ENCODE measurements at places on chromosomes 1 and 21.
A peak's percentile ranks its signal among the peaks of the same experiment; 100 is the strongest.

- peak; percentile 58 for DNase-seq
These were observed 1.2 kb downstream of the ABCB10 start for GRCh38 chr1:229557200-229557850.

GRCh38 chr1:216183454-216183853, 239.8 kb downstream of the USH2A start:
- peak; percentile 39 for DNase-seq

DNA sequence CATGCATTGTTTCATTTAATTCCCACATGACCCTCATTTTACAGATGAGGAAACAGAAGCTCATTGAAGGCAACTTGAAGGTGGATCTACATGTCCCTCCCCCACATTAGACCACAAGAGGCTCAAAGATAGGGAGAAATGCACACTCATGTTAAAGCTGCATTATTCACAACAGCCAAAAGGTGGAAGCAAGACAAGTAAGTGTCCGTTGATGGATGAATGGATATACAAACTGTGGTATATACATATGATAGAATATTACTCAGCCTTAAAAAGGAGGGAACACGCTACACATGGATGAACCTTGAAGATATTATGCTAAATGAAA, 149.7 kb upstream of the JUN start:
- peak; percentile 7 for DNase-seq

DNA sequence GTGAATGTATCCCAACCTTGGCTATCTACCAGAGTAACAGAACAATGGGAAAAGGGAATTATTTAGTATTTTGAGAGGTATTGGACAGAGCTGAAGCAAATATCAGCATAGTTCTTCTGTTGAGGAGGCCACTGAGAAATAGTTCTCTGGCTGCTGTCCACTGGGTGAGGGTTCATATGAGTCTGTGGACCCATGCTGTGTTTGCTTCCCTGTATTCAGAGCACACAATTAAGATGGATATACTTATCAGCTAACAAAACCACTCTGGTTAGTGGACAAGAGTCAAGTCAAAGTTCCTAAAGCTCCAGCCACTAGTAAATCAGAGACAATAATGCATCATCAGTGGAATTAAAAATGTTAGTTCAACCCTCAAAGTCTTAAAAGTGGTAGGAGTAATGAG, 66.1 kb downstream of the RGS18 start:
- DNase-seq, result no peak

DNA sequence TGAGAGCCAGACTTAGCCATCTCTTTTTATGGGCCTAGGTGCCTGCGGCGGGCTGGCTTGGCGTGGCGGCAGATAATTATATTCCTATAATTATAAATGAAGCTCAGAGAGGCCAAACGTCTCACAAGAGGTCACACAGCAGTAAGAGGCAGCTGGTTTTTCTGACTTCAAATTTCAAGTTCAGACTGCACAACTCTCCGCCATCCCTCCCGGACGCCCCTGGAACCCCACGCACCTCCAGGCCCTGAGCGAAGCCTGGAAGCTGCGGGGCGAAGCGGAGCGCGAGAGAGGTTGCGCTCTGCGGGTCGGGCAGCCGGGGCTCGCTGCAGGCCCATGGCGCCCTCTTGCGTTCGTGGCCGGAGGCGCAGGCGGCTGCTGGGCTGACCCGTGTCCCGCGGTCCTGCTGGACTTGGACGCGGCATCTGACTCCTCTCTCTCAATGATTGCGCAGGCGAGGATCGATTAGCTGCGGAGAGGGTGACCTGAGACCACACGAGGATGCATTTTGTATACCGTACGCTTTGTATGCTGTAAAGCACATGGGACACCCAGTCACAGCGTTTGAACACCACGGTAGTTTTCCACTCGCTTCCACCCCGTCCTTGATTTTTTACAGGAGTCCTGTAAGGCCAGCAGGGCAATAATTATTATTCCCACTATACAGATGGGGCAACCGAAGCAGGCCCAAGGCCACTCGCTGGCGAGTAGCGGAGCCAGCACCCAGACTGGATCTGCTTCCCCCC, 272.7 kb downstream of the FOXD2 start:
- DNase-seq, result peak; percentile 85

DNA sequence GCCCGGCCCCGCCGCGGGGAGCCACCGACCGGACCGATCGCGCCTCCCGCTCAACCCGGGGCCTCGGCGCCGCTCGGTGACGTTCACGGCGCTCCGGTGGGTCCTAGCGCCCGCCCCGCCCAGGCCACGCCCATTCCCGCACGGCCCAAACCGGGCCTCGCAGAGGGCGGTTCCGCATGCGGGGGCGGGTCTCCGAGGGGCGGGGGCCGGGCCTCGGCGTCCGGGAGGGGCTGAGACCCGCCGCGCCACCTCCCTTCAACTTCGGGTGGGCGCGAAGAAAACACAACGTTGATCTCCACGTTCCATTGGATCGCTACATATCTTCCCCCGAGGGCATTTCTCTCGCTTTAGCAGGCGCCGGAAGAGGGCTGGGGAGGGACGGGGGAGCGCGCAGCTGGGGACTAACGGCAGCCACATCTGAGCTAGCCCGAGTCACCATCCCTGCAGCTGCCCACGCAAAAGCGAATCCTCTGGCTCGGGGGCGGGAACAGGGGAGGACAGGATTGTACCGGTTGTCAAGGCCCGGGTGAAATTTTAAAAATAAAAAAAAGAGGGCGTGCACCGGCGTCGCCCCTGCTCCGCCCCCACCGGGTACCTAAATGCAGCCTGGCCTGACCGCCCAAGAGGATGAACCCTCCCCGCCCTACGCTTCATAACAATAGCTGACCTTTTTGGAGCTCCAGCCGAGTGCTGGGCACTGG, at the start of gene MAD2L2:
MAD2L2 (minus strand) TSS at position 78 of the 701 bp plus-strand sequence. CDS start 547 bp downstream, outside the sequence.
- peak; percentile 93 for DNase-seq

DNA sequence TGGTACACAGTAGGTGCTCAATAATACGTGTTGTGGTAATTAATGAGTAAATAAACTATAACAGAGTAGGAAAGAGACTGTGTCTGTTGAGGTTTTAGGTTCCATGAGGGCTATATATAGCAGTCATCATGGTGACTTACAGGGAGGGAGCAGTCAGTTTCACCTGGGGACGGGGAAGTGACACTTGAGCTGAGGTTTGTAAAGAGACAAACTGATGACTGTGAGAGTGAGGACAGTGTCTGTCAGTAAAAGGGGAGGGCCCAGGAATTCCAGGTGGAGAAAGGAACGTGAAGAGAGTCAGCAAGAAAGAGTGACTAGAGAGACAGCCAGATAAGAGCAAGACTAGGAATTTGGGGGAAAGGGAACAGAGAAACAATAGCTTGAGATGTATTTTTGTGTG, 30.2 kb downstream of the ABCA4 start:
- DNase-seq, result no peak

DNA sequence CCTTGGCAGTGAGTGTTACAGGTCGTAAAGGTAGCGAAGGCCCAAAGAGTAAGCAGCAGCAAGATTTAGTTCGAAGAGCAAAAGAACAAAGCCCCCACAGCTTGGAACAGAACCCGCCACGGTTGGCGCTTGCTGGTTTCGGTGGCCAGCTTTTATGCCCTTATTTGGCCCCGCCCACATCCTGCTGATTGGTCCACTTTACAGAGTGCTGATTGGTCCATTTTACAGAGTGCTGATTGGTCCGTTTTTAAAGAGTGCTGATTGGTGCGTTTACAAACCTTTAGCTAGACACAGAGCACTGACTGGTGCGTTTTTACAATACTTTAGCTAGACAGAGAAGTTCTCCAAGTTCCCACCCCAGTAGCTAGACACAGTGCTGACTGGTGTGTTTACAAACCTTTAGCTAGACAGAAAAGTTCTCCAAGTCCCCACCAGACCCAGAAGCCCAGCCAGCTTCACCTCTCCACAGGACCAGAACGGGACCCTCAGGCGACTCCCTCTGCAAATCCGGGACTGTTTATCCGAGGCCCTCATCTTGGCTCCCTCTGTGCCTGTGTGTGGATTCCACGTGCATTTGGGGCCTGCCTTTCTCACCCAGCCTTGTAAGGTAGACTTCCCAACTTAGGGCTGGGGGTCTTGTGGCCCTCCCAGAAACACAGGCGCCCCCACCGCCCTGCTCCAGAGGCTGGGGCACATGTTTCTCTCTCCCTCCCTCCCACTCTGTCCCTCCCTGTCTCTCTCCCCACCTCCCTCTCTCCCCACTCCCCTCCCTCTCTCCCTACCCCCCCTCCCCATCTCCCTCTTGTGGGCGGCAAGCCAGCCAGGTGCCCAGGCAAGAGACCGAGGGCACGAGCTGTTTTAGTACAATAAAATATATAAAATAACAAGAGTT, 12.6 kb downstream of the FTCD start:
- no peak for DNase-seq

DNA sequence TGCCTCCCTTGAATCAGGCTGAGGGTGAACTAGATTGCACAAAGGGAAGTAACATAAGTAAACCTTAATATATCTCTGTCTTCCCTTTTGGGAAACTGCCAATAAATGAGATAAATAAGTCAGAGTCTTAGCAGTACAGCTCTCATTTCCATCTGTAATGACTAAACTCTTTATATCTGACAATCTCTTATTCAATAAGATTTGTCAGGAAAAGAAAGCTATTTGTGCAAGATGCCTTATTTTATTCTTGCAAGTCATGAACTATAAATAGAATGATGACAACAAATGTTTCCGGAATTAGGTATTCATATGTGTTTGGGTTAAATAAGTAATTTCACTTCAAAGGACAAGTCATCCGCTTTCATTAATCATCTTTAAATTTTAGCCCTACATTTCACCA, 229.2 kb downstream of the PTGER3 start:
- peak; percentile 4 for DNase-seq

DNA sequence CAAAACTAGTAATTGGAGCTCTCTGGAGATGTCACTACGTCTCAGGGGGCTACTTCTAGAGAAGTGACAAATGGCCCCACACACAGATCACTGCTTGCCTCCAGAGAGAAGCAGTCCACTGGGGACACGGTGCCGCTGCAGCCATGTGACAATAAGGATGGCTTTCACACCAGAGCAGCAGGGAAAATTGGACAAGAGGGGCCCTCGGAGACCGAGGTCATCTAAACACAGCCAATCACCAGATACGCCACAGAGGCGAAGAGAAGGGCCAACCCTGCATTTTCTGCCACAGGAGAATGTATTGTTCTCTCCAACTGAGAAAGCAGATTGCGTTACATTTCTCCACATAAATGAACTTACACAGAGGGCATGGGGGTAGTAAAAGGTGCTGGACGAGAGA, 51.2 kb upstream of the TIAM1 start:
- no peak for DNase-seq

DNA sequence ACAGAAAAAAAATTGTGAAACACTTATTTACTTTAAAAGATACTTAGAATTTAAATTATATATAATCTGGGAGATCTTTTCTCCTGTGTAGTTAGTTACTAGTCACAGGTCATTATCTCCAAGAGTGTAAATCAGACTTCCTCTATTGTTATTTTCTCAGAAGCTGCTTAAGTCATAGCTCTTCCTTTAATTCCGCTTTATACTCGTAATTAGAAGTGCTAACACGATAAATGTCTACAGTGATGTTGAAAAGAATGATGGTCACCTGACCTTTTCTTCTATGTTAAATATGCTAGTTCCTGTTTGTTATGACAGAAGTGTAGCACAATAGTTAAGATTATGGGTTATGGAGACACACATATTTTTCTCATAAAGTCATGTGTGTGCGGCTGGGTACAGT, 123.6 kb downstream of the TGFB2 start:
- DNase-seq, result no peak

- DNase-seq, result peak; percentile 83
These were observed 10.0 kb downstream of the SLX9 start for GRCh38 chr21:44949779-44950198.

Measured in adipocyte (in vitro differentiated cells).